ENCODE measurements at places on chromosomes 7 and 10.

DNA sequence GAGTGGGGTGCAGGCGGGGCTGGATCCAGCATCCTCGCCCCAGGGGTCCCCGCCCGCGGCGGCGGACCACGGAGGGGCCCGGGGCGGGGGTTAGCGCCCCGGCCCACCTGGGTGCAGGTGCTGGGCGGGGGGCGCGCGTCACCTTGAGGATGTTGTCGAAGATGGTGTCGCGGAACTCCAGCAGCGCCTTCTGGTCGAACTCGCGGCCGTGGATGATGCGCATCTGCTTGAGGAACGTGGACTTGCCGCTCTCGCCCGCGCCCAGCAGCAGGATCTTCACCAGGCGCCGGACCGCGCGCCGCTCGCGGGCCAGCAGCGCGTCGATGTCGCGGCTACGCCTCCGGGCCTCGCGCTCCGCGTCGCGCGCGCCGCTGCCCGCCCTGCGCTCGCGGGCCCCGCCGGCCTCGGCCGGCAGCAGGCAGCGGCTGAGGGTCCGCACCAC, 376 bp downstream of the GNA12 start:
- DNase-seq, result no peak

GRCh38 chr10:8187171-8187666, 132.7 kb downstream of the GATA3 start:
- DNase-seq, result no peak

DNA sequence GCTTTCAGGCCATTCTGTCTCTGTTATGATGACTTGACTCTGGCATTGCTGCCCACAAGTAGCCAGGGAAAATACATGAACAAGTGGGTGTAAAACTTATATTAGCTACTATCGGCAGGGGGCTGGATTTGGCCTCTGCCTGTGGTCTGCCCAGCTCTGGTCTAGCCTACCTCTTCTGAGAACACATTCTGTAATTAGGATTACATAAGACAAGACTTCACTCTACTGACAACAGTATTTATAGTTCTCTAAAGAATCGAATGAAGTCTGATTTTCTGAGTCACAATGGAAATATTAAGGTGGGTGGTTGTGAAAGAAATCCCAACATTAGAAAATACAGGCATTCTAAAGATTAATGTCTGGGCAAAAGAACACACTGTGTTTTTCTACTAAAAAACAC, 55.5 kb downstream of the DLD start:
- no peak for DNase-seq

- no peak for DNase-seq
These were observed 539.1 kb upstream of the FOXK1 start for GRCh38 chr7:4143006-4143405.

DNA sequence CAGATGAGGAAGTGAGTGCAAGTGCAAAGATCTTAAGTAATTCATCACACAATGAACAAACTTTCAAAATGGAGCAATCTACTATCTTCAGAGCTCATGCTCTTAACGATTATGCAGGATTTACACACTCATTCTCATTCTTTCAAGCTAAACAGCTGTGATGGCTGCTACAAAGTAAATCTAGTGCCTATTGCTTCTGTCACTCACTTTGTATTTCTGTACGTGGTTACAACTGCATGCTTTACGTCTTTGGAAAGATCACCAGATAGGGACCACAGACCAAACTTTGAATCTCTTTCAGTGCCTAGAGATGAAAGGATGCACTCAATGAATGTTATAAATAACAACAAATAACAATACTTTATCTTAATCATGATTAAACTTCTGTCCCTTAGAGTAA, 194.6 kb downstream of the MAGI2 start:
- no peak for DNase-seq

DNA sequence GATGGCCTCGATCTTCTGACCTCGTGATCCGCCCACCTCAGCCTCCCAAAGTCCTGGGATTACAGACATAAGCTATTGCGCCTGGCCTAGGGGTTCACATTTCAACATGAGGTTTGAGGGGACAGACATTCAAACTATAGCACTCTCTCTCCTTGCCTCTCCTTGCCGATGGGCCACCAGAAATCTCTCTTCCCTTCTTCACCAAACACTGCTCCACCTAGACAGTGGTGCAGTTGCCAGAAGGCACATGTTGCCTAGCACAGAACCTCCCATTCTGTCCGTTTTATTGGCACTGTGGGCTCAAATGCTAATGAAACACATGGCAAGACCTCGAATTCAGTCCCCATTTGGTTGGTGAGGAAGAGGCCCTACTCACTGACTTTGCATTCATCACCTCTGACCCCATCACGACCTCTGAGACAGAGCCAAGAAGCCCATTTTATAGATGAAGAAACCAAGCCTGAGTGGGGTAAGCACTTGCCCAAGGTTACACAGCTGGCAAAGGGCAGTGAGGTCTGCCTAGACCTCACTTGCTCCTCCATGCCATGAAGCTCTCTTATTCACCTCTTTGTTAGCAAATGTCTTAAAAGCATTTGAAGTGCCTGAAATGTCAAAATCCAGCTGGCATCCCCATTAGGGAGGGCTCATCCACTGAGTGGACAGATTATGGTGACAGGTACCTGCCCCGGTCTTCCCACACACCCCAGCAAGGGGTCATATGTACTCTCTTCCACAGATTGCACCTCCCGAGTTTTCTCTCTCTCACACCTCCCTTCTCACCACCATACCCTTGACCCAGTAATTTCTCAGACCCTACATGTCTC, 34.0 kb downstream of the GPRIN2 start:
- DNase-seq, result no peak

- DNase-seq, result no peak
These were observed 59.9 kb upstream of the TM9SF3 start for GRCh38 chr10:96646751-96647166.

- no peak for DNase-seq
These were observed 152.2 kb downstream of the ARL4A start for GRCh38 chr7:12839508-12840153.

DNA sequence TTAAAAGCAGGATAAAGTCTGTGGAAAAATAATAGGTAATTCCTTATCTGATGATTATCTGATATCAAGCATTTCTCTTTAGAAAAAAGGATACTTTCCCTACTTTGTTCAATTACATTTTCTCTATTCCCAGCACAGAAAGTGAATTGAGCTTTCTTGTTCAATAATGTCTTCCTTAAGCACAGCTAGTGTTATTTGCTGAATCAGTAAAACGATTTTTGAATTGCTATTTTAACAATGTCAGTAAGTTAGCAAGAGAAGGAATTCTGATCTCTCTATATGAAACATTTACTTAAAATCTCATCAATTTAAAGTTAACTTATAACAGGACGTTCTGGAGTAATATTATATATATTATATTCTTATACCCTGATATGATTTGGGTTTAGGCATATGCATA, 337.2 kb upstream of the ANKRD30A start:
- DNase-seq, result no peak

- no peak for DNase-seq
These were observed 122.6 kb downstream of the ITIH5 start for GRCh38 chr10:7544203-7544602.

DNA sequence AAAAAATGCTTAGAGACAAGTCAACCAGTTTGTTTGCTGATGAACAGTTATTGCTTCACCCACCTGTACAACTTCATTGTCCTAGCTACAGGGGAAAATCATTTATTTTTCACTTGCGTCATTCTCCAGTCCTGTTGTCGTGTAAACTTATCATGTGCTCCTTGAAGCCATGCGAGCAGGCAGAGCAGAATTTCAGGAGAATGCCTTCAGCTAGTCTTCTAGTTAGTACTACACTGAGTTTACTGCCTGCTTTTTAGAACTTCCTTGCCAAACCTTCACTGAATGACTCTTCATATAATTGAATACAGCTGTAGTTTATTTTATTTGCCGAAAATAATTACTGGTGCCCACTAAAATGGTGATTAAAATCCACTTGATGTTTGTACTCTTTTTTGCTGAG, 15.6 kb downstream of the RPA3 start:
- DNase-seq, result no peak

DNA sequence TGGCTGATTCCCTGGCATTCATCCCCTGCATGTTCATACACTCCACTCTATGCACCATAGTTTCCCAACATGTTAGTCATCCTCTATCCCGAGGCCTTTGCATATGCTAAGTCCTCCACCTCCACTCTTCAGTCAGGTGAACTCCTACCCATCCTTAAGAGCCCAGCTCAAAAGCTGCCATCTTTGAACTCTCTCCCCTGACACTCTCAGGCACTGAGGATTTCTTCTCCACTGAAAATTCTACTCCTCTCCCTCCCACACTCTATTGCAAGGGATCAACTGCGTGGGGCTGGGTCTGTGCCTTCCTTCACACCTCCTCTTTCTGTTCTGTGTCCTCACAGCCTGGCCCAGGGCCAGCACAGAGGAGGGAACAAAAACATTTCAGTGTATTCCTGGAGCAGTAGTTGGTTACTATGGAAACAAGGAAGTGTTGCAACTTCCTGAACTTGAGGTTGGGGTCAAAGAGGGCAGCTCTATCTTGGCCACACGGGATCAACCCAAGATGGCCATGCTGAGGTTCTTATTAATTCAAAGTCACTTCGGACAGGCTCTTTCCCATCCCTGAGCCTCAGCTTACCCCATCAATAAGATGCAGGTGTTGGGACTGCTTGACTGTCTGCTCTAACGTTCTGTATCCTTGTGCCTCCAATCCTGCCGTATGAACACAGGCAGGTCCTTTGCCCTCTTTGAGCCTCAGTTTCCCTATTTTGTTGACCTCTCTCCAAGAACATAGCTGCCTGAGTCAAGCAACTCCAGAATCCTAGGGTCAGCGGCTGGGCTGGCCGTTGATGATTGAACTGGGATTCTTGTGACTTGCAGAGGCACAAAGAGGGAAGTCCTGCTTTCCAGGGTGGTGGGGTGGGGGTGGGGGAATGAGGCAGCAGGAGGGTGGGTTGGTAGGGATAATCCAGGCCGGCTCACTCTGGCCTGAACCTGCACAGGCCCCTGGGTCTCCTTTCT, 15.5 kb downstream of the ZMIZ1 start:
- no peak for DNase-seq

DNA sequence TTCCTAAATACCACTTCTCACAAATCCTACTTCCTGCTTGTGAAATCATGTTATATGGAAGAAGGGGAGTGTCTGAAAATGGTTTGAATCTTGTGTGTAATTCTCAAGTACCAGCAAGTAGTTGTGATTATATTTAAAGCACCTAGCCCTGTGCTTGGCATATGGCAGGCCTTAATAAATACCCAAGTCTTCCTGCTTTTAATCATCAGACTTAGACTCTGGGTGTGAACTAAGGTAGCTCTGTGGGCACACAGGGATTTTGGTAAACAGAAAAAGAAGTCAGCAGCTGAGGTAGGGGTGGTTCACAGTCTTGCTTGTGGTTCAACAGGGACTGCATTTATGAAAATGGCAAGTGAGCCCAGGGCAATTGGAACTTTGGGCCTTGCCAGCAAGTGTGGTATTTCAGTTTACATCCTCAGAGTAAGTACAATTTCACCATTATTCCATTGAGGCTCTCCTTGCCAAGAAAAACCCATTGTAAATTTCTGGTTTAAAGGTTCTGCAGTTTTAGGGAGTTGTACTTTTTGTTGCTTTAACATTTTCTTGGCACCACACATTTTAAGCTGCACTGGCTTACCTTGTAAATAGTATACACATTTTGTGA, 215.5 kb downstream of the AUTS2 start:
- no peak for DNase-seq

- no peak for DNase-seq
These were observed 19.4 kb upstream of the AKR1C1 start for GRCh38 chr10:4943821-4944220.

DNA sequence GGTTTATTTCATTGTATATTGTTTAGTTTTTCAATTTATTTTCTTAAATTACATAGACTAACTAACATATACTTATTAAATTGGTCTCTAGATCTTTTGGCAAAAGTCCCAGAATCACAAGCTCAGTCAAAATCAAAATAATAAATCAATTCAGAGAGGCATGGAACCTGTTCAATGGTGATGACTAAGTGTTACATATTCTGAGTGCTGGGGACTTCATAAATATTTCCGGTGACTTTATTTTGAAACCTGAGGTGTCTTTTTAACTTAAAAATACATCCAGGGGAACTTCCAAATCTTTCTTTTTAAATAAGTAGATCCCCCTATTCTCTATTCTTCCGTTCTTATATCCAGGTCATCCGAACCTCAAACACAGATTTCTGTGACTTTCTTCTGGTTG, 89.6 kb upstream of the ZNF804B start:
- no peak for DNase-seq

- no peak for DNase-seq
These were observed 279.8 kb downstream of the KCNMA1 start for GRCh38 chr10:77357611-77358310.

DNA sequence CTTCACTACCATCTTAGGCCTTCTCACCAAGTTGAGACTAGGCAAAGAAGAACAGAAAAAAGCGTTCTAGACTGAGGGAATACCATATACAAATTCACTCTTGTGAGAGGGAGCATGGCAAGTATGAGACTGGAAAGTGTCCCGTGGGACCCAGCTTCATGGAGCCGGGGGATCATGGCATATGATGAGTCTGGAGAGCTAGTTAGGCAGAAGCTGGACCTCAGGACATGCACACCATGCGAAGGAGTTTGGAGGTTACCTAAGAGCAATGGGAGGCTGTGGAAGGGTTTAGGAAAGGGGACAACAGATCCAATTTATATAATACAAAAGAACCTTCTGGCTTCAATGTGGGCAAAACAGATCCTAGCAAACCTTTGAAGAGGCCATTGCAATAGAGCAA, 34.1 kb downstream of the STK17A start:
- DNase-seq, result no peak

GRCh38 chr7:140653319-140654108, 12.9 kb upstream of the DENND2A start:
- no peak for DNase-seq

GRCh38 chr10:114655671-114656070, 2.4 kb downstream of the ABLIM1 start:
- DNase-seq, result no peak

- DNase-seq, result no peak
These were observed 1165.4 kb downstream of the XPNPEP1 start for GRCh38 chr10:108757946-108758345.

DNA sequence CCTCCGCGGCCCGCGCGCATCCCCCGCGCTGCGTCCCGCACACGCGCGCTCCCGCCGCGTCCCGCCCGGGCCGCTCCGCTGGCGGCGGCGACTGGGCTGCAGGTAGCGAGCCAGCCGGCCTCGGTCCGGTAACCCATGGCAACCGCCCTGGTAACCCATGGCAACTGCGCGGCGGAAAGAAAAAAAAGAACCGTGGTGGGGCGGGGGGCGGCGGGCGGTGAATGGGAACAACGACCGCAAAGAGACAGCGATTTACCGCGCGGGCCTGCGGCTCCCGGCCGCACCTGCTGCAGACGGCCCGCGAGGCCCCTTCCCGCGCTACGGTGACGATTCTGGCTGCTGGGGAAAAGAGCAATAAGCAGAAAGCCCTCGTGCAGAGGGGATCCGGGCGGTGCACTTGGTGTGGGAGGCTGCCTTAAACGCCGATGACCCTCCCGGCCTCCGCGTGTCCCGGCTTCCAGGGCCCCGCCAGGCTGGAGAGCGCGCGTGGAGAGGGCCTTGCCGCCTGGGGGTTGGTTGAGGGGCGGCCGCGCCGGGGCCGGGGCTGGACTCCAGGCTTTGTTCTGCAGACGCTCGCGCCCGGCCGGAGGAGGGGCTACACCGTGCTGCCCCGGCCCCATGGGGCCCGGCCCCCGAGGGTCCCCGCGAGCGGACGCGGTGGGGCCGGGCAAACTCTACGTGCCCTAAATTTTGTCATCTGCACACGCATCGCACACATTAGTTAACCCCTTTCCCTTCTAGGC, 84.7 kb downstream of the SNX10 start:
- DNase-seq, result no peak

Data from cortex of kidney (tissue), 1 donor.